Caki2 (cell line): ENCODE measurements at places on chromosomes 13 and 19.

- DNase-seq = peak; percentile 79
These were observed 6.0 kb downstream of the STK24 start for GRCh38 chr13:98570929-98571372.

GRCh38 chr19:19113040-19113626 lies 25.1 kb downstream of the TMEM161A start:
- no peak for DNase-seq

DNA sequence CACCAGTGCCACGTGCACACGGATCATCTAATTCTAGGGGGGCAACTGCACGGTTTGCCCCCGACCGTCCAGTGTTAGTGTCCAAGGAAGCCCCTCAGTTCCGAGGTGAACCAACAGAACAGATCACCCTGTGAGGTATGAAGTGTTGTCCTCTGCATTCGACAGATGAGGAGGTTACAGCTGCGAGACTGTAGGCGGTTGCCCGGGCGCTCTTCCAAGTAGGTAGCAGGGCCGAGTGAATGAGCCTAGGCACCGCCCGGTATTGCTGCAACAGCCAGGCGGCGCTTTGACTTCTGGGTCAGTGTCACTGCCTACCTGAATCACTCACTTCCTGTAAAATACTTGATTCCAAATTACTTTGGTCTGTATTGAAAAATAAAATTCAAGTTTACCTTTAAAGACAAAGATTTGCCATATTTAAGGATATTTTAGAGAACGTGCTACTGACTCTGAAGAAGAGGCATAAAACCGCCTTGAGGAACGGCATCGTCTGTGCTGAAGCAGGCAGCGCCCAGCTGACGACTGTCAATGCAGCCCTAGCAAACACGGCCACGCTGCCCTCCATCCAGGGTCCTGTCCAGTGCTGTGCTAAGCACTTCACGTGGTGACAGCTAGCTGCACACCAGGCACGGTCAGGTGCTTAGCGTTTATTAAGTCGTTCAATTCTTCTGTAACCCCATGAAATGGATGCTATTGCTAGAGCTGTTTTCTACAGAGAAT lies 19.3 kb upstream of the RASA3 start:
- DNase-seq = peak; percentile 6

DNA sequence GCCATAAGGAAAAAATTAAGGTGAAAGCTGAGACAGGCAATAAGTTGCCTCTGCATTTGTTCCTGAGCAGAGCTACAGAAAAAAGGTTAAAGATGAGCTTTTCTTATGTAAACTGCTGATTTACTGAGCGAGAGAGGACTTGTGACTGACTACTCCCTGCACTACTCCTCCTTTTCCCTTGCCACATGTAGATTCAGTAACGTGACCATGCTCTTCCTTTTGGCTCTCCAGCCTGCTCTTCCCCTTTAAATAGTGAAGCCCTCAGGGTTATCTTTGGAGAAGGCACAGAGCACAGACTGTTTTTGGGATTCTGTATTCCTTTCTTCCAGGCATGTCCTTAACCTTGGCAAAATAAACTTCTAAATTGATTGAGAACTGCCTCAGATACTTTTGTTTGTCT lies 630.2 kb downstream of the UQCRFS1 start:
- DNase-seq = no peak

DNA sequence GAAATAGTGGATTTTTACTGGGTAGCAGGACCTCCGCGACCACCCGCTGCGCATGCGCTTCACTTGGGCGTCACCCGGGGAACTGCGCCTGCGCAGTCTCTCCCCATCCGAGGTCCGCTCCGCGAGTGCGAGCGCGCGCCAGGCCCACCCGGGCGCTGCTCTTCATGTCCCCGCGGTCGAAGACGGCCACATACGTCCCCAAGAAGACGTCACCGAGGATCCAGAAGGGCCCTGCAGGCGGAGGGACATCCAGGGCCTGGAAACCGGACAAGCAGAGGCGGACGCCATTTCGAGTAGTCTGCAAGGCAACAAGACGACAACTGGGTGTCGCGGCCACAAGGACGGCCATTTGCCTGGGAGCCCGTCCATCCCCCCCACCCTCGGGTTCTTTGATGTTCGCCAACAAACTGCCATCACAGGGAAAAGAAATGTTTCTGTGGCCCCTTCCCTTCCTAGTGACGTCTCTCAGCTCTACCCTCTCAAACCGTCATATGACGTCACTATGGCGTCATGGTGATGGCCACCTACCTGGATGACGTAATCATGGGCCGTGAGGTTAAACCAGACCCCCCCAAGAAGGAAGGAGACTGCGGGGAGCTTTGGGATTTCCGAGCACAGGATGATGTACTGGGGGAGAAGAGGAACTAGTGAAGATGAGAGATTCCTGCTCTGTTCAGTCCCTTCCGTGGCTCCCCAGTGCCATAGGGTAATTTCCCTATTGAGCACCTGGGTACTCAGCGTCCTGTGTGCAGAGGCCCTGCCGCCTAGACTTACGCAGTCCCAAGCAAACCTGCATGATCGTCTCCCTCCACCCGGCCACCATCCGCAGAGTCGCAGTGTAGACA lies 6.7 kb downstream of the NAPSA start:
- no peak for DNase-seq

GRCh38 chr13:72127031-72127430 lies 260.0 kb upstream of the DACH1 start:
- DNase-seq = no peak

DNA sequence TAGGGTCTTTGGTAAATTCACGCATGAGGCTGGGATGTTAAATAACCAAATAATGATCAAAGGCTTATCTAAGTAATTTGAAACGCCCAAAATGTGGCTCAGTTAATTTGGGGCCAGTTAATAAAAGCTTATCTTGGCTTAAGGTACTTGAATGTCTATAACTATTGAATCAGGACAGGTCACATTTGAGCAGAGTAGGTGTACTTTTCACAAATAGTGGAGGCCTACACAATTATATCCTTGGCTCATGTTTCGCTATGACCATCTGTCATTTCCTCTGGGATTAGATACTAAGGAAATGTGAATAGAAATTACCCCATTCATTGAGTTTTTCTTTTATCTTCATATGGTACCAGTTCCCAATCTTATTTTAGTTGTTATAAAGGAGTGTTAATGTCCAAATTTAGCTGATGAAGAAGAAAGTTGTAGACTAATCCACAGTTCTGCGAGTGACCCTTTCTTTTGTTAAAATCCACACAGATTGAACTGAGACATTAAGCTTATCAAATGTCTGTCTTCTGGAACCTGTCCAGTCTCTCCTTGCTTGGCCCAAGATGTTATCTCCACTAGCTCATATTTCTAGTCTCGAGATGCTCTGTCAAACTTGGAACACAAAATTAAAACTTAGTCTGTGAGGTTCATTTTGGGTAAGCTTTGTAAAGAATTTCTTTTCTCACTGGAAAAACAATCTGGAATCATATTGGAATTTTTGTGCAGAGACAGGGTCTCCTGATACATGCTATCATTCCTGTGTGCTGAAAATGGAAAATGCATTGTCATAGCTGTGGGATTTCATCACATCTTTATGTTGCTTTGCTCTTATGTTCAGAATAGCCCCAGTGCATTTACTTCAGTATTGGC lies 31.0 kb downstream of the SLAIN1 start:
- no peak for DNase-seq

GRCh38 chr19:2678044-2678671 lies 24.3 kb downstream of the GNG7 start:
- no peak for DNase-seq

GRCh38 chr19:11243798-11244169 lies 4.4 kb downstream of the ANGPTL8 start:
- no peak for DNase-seq

DNA sequence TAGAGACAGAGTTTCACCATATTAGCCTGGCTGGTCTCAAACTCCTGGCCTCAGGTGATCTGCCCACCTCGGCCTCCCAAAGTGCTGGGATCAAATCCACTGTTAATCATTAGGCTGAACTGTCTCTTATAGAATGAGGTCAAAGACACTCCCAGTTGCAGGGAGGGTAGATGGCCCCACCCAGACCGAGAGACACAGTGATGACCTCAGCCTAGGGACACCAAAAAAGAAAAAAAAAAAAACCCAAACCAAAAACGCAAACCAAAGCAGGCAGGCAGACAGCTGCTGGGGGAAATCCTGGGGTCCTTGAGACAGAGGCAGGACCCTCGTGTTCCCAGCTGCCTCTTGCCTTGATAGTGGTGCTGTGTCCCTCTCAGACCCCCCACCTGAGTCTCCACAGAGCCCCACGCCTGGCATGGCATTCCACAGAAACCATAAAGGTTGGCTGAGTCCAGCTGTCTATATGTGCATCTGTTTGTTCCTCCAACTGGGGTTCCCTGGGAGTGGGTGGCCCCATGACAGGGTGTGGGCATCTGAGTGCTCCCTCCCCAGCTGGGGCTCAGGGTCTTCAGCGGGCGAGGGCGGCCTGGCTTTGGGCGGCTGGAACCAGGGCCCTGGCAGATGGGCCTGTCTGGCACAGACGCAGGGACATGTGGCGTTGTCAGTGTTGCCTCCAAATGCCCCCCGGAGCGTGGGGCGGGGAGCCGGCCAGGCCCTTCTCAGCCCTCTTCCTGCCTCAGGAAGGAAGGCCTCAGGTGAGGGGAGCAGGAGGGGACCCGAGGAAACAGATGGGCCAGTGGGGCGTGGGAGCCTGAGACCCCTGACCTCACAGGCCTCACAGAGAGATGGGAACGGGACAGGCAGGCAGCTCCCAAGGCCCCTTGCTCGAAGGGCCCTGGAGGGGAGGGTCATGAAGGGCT lies 5.2 kb downstream of the DAND5 start:
- DNase-seq = no peak

DNA sequence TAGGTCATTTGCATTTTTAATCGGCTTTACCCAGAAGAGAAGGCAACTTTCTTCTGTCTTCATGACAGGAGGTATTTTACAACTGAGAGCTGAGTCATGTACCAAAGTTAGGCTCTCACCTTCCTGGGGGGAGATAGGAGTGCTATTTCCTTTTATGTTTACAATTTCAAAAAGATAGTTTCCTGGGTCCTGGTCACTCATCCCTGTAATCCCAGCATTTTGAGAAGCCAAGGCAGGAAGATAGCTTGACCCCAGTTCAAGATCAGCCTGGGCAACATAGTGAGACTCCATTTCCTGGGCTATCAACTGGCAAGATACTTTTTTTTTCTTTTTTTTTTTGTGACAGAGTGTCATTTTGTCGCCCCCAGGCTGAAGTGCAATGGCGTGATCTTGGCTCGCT lies 7.6 kb downstream of the LYPD3 start:
- DNase-seq = no peak

DNA sequence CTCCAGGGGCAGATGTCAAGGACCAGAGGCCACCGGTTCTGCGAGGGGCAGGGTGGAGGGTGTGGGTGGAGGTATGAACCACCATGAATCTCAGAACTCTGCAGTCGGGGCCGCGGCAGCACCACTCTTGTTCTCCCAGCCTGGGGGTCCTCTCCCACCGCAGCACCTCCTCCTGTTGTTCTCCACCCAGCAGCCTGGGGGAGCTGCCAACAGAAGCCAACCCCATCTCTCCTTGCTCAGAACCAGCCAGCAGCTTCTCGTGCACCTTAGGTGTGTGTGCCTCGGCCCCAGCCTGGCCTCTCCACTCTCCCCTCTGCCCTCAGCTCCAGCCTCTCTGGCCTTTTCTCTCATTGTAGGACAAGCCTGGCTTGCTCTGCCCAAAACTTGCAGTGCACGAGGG lies 31.9 kb upstream of the CCNE1 start:
- no peak for DNase-seq

- DNase-seq = no peak
These were observed 13.7 kb downstream of the PTH2 start for GRCh38 chr19:49409441-49410029.

DNA sequence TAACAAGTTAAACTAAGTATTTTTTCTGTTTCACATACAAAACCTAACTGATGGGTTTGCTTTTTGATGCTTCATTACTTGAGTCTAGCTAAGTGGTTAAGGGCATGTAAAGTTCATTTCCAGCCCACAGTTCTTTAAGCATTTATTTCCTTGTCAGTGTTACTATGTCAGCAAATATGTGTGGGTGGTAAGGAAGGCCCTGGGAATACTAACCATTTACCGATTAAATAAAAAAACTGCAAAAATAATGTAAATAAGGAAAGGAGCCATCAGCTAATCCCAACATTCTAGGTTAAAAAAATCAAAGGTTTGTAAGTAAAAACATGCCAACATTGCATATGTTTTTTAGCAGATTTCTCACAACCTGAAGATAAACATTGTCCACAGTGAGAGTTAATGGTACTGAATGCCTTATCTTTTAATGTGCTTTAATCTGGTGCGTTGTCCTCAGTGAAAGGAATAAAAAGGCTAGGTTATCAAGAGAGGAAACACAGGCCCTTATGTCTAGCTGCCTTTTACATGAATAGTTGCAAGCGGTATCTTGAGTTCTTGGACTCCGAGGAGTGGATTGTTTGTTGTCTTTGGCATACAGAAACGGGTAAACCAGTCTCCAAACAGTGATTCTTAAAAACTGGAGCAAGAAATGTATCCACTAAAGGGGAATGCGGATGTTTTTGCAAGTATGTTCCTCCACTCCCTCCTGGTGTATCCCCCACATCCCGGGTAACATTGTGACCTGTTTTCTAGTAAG lies 949.6 kb upstream of the SLC10A2 start:
- peak; percentile 88 for DNase-seq

DNA sequence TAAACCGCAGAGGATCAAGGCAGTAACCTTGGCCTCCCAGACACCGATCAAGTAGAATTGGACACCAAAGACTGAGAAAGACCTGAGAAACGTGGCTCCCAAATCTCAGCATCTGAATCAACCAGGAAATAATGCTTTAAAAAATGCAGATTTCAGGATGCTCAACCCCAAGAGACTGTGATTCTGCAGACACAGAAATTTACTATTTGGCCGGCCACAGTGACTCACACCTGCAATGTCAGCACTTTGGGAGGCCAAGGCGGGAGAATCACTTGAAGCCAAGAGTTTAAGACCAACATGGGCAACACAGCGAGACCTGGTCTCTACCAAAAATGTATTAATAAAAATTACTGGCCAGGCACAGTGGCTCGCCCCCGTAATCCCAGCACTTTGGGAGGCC lies 6.2 kb downstream of the ABCC4 start:
- DNase-seq = no peak

GRCh38 chr13:29589967-29590366 lies 5.5 kb downstream of the SLC7A1 start:
- no peak for DNase-seq

- no peak for DNase-seq
These were observed 23.9 kb downstream of the POP4 start for GRCh38 chr19:29629836-29630534.

- DNase-seq = no peak
These were observed 7.2 kb downstream of the VSTM2B start for GRCh38 chr19:29532956-29533355.

DNA sequence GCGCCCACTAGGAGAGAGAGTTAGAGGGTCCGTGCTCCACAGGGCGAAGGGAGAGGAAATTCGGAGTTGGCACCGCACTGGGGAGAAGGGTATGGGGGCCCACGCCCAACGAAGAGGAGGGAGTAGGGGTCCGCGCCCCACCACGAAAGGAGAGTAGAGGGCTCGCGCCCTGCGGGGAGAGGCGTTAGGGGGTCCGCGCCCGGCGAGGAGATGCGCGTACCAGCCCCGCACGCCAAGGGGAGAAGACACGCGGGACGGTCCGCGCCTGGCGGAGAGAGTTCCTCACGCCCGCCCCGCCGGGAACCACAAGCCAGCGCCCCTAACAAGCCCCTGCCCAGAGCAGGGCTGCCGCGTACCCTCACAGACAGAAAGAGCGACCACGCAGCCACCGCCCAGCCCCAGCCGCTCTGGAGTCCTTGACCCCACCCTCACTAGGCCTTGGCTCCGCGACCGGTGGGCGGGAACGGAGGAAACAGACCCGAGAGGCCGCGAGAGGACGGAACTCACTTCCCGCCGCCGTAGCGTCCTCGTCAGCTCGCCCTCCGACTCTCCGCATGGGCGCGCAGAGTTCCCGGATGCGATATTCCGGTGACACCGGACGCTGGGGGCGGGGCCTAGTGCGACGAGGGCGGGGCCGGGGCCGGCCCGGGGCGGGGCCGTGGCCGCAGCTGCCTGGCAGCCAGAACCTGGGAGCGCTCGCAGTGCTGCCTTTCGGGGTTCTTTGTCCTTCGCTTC lies 20.0 kb upstream of the ZSCAN18 start:
- DNase-seq = no peak
